Kidney capillary endothelial cell (primary cell): ENCODE measurements at places on chromosomes 7 and 10.

- DNase-seq = peak; percentile 14
Measured at GRCh38 chr7:155644971-155645509, 579 bp downstream of the RBM33 start.

- DNase-seq = no peak
Measured at GRCh38 chr10:30059209-30060107, at the start of gene JCAD. Gene JCAD, minus strand, starts transcription at chr10:30059586. Its CDS starts 11,774 bp downstream, at chr10:30047812.

DNA sequence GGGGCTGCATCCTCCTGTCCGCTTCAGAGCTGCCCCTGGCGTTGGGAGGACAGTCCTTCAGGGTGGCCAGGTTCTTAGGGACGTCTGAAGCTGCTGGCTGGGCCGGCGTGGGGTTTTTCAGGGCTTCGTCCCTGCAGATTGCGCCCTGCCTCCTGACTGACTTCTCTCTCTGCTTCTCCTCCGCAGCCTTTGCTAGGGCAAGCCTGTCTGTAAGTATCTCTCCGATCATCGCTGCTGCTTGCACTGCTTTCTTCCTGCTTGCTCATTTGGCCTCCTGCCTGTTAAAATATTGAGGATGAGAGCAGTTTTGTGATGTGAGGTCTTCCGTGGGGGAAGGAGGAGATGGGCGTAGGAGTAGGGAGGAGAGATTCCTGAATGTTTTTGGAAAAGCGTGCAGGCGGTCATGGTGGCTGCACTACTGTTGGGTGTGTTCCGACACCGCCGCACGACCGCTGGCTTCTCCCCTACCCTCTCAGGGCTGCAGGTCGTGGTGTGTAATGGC lies 25.3 kb downstream of the PFKFB3 start:
- no peak for DNase-seq

DNA sequence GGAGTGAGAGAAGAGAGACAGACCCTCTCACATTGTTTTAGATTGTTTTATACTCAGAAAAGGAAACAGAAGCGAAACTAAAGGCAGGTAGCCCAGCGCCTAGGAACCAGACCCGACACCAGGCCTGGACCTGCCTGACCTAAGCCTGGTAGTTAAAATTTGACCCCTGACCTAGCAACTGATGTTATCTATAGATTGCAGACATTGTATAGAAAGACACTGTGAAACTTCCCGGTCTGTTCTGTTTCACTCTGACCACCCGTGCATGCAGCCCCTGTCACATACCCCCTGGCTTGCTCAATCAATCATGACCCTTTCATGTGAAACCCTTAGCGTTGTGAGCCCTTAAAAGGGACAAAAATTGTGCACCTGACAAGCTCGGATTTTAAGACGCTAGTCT lies 31.6 kb downstream of the VIPR2 start:
- DNase-seq = no peak

DNA sequence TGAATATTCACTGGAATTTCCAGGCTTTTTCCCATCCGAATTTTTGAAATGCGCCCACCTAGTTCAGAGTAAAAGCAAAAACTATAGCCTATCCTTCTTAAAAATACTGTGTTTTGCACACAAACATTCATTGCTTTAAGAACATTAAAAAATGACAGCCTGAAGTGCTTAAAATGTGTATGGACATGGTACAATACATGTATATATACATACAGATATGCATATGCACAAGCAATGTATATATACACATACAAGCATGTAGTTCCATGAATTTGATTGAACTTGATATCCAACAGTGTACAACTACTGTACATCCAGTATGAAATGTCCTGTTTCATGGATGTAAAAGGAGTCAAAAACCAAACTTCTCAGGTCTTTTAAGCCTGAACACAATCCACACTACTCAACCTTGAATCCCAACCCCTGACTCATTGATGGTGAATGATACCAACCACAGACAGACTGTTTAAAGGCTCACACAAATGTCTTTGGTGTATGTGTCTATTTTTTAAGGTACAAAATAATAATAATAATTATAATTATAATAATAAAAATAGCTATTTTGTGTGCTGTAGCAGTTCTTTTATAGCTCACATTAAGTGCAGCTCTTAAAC lies 14.8 kb downstream of the INHBA start:
- no peak for DNase-seq

DNA sequence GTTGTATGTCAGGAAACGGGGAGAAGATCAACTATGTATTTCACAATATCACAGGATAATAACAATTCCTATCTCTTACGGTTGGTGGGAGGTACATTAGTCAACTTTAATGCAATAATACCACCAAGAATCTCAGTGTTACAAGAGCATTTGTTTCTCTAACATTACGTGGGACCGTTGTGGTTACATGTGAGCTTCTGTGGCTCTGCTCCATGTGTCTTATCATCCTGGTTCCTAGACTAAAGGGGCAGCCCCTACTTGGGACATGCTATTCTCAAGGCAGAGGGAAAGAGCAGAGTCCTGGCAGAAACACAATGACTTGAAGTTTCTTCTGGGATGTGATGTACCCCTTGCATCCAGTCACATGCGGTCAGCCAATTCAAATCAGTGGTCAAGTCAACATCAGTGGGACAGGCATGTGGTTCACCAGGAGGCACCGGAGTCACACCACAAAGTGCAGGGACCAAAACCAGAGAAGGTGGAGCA lies 2.5 kb upstream of the ZNF22 start:
- no peak for DNase-seq

DNA sequence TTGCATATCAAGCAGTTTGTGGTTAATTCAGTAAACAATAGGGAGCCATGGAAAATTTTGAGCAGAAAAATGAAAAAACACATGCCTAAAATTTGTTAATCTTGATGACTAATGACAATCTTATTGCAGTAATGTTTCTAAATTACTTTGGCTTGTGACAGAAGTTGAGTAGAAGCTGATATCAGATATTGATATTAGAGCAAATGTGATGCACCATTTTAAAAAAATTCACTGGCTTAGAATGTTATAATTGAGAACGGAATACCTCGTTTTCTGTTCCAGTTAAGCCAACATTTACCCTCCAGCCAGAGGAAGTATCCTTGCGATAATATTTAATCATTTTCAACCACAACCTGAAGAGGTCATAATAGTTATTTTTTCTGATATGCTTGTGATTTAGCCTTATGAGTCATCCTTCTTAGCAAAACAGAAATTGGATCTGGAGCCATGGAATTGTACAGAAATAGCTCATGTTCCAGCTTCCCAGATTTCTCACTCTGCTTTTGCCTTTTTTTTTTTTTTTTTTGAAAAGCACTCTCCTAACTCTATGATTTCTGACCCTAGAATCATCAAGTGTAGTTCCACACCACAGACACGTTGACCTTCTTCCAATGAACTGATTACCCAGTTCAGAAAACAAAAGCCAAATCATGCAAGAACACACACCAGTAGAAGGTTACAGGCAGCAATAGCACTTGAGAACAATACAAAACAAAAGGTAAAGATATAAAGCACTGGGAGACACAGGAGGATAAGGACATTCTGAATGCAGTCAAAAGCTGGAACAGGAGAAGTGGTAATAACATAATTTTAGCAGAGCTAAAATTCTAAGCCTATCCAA lies 96.8 kb upstream of the PHYHIPL start:
- no peak for DNase-seq

- no peak for DNase-seq
Measured at GRCh38 chr10:15725603-15726002, 5.9 kb upstream of the ITGA8 start.

DNA sequence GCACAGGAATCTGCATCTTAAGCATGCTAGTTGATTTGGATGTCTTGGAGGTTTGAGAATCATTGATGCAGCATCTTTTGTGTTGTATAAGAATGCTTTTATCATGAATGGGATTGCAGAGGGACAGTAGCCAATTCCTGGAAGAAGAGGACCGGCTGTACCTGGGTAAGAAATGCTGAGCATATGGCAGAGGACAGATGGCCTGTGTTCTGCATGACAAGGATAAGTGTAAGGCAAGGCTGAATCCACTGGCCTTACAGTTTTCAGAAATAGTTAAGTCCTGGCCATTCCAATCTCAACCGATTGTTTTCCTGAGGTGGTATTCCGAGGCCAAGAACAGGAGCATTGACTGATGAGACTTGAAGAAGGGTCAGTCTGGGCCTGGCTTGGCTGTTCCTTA lies 24.4 kb upstream of the KBTBD2 start:
- no peak for DNase-seq

- DNase-seq = peak; percentile 82
Measured at GRCh38 chr10:103192451-103193106, 493 bp downstream of the NT5C2 start.

- no peak for DNase-seq
Measured at GRCh38 chr10:42972946-42973345, 103.9 kb upstream of the RET start.

- DNase-seq = peak; percentile 70
Measured at GRCh38 chr10:73907841-73908517, 3.0 kb upstream of the PLAU start.

- DNase-seq = no peak
Measured at GRCh38 chr7:22251281-22251680, 105.7 kb downstream of the RAPGEF5 start.

- DNase-seq = no peak
Measured at GRCh38 chr7:14047709-14048399, 58.4 kb upstream of the ETV1 start.

- DNase-seq = peak; percentile 59
Measured at GRCh38 chr7:47314728-47315607, 266.9 kb downstream of the TNS3 start.

- DNase-seq = no peak
Measured at GRCh38 chr7:7237978-7238267, 55.6 kb downstream of the C1GALT1 start.

DNA sequence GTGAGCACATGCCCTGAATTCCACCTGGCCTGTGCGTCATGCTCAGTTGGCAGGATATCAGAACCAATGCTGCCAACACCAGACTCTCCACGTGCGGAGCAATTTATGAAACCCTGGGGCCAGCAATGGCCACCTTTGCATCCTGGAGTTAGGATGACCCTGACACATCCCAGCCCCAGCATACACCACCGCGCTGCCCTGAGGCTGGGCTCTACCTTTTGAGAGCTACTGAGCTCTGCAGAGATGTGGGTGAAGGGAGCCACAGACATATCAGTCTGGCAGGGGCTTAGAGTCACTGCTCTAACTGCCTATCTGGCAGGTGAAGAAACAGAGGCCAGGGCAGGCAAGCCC lies 41.9 kb downstream of the SYPL1 start:
- DNase-seq = no peak

DNA sequence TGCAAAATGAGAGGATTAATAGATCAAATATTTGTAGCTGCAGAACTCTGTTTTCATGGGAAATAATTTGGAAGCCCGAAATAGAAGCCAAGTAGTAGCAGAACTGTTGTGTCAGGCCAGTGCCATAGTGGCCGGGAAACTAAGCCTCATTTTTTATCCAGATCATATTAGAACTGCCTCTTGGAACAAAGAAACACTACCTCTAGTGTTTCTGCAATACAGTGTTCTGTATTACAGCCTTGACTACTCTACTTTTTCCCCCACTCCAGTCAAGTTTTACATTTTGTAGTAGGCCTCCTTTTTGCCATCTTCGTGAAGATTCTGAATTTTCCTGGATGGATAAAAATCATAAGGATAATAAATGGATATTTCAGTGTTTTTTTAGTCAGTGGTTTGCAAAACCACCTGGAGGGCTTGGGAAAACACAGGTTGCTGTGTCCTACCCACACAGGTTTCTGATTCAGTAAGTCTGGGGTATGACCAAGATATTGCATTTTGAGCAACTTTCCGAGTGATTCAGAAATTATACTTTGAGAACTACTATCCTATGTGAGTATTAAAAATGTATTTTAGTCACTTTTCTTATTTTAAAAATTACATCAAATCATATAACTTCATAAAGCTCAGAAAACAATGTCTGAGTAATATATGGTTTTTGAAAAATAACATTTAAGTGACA lies 326.2 kb upstream of the KAT6B start:
- DNase-seq = no peak

DNA sequence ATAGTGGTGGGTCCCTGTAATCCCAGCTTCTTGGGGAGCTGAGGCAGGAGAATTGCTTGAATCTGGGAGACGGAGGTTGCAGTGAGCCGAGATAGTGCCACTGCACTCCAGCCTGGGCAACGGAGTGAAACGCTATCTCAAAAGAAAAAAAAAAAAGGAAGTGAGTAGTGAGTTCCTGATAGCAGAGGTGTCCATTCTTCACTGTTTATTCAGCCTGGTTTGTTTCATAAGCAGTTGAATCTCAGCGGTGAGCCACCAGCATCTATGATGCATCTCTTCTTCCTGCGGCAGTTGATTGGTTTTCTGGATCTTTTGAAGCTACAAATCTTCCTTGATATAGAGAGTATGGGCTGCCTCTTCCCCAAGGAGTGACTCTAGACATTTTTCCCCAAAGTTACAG lies 316.1 kb upstream of the MTPN start:
- no peak for DNase-seq

DNA sequence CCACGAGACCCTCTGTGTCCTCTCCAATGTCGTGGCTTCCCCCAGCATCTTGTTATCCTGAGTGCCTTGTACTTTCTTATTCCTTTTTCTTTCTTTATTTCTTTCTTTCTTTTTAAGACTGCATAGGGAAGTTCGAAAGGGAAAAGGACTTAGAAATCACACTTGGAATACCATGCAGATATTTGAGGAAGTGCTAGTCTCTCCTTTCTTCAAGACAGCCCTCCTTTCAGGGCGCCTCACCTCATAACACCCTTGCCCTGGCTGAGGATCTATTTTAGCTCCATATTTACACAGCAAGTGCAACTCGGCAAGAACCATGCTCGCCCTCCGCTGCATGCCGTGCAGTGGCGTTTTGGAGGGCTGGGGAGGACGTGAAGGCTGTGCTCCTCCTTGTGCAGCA lies 232.3 kb upstream of the GLI3 start:
- no peak for DNase-seq

- no peak for DNase-seq
Measured at GRCh38 chr7:124937076-124937475, 7.5 kb upstream of the POT1 start.

DNA sequence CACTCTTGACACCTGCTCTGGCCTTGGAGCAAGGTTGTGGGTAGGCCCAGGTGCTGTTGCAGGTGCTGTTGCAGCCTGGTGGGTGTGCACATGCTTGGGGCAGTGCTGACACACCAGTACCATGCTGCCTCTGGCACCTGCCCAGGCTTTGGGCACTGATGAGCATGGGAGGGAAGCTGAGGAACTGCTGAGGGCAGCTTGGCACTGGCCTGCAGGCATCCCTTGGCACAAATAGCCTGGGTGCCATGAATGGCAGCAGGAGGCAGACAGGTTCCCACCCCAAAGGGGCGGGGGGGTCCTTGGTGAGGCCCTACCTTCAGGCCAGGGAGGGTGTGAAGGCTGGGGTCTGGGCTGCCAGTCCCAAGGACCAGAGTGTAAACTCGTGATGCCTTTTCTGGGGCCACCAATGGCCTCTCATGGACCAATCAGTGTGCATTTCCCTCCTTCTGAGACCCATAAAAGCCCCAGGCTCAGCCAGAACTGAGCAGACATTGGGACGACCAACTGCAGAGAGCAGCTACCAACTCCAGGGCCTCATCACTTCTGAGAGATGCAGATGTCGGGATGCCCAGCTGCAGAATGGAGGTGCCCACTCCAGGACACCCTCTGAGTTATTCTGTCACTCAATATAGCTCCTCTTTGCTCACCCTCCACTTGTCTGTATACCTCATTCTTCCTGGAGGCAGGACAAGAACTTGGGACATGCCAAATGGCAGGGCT lies 547.4 kb downstream of the ZWINT start:
- no peak for DNase-seq
